ENCODE measurements at places on chromosomes 2 and 18.

GRCh38 chr2:80091237-80091636, 213.3 kb downstream of the LRRTM1 start:
- DNase-seq: no peak

GRCh38 chr2:31937741-31938140, 73.1 kb downstream of the MEMO1 start:
- DNase-seq: peak; percentile 11

- peak; percentile 35 for DNase-seq
Measured at GRCh38 chr2:209314653-209315052, 109.2 kb upstream of the MAP2 start.

DNA sequence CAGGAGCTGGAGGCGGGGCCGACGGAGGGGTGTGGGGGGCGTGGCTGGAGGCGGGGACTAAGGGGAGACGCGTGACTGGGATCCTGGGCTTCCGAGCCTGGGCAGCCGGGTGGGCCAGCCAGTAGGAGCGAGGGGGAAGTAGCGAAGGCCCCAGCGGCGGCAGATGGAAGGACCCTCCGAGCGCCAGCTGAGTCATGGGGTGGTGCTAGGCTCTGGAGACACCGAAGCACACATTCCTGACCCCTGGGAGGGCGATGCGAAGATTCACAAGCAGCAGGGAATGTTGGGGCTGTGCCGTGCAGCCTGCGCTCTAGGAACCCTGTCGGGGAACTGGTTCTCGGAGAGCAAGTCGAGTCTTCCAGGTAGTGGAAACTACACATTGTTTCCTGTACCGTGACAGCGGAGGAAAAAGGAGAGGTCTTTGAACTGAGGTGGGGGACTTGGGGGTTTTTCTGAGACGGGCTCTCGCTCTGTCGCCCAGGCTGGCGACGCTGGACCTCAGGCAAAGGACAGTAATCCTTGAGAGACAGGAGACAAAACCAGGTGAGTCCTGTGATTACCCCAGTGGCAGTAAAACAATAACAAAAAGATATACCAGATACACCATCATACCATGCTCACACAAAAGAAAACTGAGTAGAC, 650 bp upstream of the AFG3L2 start:
- DNase-seq: no peak

Measured in astrocyte of the spinal cord (primary cell).